ENCODE measurements at places on chromosomes 5 and 9.

DNA sequence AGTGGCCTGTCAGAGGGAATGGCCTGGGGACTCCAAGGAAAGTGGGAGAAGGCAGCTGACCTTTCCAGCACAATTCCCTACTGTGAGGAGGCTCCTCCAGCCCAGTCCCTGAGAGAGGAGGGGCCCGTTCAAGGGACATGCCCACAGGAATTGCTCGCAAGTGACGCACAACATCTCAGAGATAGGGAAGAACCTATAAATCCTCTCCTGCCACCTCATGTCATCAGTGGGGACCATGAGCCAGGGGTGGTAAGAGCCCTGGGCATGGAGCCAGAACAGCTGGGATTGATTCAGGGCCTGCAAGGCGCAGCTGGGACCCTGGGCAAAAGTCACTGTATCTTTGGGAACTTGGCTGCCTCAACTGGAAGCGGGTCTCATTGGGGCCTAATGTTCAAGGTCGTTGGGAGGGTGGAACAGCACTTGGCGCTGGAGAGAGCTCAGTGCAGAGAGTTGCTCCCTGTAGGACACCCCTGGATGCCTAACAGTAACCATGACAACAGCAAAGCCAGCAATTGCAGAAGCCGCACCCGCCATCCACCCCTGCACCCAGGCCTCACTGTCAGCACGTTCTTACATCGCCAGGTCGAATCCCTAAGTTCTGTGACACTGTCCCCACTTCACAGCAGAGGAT is 41.3 kb upstream of the ORM1 start:
- no peak for DNase-seq

GRCh38 chr9:129077236-129077635 is 3.7 kb upstream of the DOLPP1 start:
- no peak for DNase-seq

GRCh38 chr9:130999245-130999623 is 9.7 kb upstream of the LAMC3 start:
- DNase-seq, result no peak

DNA sequence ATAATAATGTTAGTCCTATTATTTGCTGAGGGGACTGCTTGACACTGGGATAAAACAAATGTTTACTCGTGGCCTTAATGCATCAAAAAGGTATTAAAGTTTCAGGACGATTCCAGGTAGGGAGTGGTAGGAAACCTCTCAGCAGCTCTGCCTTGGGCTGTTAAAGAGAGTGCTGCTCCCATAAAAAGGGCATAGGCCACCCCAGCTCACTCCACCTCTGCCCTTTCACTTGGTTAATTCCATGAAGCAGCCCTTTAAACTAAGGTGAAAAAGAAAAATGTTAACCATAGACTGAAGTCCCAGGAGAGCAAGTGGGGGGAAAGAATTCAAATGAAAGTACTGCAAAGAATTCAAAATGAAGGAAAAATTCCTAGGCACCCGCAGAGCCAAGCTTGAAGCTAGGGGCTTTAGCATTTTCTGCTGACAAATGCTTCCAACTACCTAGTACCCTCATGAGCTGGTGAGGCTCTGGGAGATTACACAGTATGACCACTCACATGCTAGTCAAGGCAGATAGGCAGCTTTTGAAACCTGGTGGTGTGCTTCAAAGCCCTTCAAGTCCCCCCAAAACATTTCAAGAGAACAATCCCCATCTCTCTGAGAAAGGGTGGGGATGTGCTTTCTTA is 8.5 kb downstream of the KLF9 start:
- no peak for DNase-seq

GRCh38 chr9:124882231-124882630 is 20.3 kb downstream of the ARPC5L start:
- no peak for DNase-seq

GRCh38 chr5:149177911-149178565 is 36.7 kb downstream of the ABLIM3 start:
- no peak for DNase-seq

- no peak for DNase-seq
These were observed 98.1 kb downstream of the RAPGEF6 start for GRCh38 chr5:131536850-131537448.

GRCh38 chr9:107172979-107173347 is 110.1 kb upstream of the RAD23B start:
- no peak for DNase-seq

DNA sequence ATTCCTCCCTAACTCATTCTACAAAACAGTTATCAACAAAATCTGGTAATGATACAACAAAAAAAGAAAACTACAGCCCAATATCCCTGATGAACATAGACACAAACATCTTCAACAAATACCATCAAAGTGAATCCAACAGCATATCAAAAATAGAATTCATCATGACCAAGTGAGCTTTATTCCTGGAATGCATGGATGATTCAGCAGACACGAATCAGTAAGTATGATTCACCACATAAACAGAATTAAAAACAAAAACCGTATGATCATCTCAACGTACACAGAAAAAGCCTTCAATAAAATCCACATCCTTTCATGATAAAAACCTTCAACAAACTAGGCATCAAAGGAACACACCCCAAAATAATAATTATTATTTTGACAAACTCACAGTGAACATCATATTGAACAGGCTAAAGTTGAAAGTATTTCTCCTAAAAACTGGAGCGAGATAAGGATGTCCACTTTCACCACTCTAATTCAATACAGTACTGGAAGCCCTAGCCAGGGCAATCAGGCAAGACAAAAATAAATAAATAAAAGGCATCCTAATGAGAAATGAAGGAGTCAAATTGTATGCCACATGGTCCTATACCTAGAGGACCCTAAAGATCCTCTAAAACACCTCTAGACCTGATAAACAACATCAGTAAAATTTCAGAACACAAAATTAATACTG is 305.1 kb upstream of the RGMB start:
- peak; percentile 45 for DNase-seq

DNA sequence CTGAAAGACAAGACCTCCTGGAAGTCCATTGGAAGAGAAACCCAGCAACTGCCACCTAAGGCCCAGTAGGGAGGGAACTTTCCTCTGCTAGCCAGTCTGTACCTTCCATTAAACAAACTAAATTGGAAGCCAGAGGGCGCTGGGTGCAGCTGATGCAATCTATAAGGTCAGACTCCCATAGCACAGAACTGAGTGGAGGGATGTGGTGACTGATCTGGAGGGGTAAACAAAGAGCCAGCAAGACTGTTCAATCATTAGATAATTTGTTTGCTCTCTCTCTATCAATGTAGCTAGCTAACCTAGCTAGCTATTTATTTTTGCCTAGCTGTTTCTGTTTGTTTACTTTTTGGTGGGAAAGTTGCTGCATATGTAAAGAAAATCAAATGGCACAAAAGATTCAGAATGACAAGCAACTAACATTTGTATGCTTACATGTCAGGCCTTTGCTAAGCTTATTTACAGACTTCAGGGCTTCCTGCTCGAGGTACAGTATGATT is 291.8 kb upstream of the DAB2 start:
- DNase-seq, result peak; percentile 42

DNA sequence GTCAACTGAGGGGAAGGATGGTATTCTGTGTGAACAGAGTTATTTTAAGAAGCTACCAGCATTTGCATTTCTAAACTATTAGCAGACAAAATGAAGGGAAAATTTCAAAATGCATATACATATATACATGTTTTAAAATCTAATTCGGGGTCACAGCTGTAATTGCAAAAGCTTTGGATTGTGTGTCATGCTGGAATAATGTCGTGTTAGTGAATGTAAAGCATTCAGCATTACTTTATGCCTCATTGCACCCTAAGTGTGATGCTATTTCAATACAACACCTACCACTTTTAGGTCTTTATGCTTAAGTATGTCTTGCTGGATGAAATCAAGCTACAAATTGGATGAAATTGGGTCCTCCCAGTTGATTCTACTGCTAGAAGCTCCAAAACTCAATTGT is 687.6 kb upstream of the MEF2C start:
- no peak for DNase-seq

- DNase-seq, result no peak
These were observed 72.5 kb downstream of the BASP1 start for GRCh38 chr5:17289681-17290539.

DNA sequence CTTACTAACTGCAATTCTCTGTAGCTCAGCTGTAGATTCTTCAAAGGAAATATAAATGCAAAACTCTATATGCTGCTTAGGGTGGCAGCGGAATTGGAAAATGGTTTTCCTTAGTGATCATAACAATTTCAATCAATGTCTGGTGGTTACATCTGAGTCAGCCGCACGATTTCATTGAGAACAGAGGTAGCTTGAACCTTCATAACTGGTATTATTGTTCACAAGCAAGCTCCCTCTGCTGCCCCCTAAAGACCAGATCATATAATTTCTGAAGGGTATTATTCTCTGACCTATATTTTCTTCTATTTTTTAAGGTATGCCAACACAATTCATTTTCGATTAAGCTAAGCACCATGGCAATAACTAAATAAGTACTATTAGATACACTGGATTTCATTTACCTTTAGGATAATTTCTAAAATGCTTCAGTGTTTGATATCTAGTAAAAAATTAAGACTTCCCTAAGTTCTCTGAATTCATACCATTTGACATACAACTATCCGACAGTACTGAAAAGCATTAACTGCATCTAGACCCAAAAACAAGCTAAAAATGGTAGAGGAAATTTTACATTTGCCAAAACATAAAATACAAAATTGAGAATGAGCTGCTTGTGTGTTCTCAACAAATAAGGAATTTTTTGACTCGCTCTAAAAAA is 181.1 kb upstream of the SPEF2 start:
- DNase-seq, result peak; percentile 46

GRCh38 chr5:114358329-114358728 is 3.5 kb upstream of the KCNN2 start:
- no peak for DNase-seq

DNA sequence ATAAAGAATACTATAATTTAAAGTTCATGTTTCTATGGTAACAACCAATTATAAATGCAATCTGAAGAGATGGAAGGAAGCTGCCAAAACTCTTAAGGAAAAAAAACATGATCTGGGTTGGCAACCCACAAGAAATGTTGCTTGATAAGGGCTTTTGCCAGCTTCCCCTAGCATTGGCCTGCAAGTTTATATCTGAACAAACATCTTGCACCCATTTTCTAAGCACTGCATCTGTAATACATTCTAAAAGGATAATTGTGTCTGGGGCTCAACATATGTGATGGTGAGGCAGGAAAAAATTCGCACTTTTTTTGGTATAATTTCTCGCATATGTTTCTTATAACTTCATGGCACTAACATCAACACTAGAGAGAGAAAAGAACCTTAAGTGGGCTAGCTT is 276.4 kb downstream of the FBXL7 start:
- no peak for DNase-seq

- no peak for DNase-seq
These were observed 97.0 kb downstream of the DAPK1 start for GRCh38 chr9:87594662-87595061.

DNA sequence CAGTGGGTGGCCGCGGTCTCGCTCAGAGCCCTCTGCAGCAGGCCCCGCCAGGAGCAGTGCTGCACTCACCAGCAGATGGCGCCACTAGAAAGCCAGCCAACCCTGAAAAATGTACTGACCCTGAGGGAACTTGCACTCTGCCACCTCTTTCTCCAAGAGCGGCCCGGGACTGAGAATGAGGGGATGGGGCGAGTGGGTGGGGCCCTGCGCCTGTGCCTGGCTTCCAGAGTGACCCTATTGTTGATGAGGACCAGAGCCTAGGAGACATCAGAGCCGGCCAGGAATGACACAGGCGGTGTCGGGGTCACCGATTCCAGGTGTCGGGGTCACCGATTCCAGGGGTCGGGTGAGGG is 2.9 kb upstream of the IL17B start:
- peak; percentile 91 for DNase-seq

- no peak for DNase-seq
These were observed 793.1 kb downstream of the DTWD2 start for GRCh38 chr5:118195211-118195610.

- no peak for DNase-seq
These were observed 9.5 kb downstream of the SEC16A start for GRCh38 chr9:136473354-136473721.

- no peak for DNase-seq
These were observed 27.4 kb downstream of the IRX2 start for GRCh38 chr5:2724031-2724581.

DNA sequence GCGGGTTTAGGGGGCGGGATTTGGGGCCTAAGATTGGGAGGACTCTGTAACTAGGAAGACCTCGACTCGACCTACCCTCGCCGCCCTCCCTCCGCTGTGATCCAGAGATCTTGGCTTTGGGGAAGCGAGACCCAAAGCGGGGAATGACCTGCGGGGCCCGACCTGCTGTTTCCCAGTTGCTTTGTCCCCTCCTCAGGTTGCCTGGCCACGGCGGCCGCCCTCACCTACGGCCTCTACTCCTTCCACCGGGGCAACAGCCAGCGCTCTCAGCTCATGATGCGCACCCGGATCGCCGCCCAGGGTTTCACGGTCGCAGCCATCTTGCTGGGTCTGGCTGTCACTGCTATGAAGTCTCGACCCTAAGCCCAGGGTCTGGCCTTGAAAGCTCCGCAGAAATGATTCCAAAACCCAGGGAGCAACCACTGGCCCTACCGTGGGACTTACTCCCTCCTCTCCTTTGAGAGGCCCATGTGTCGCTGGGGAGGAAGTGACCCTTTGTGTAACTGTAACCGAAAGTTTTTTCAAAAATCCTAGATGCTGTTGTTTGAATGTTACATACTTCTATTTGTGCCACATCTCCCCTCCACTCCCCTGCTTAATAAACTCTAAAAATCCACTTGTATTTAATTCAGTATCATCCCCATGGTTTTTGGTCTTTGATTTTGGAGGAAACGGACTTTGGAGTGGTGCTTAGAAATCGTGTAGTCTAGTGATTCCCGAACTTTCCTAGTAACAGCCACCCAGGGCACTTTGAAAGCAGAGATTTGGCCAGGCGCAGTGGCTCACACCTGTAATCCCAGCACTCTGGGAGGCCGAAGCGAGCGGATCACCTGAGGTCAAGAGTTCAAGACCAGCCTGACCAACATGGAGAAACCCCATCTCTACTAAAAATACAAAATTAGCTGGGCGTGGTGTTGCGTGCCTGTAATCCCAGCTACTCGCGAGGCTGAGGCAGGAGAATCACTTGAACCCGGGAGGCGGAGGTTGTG is 878 bp downstream of the HIGD2A start:
- DNase-seq, result no peak

DNA sequence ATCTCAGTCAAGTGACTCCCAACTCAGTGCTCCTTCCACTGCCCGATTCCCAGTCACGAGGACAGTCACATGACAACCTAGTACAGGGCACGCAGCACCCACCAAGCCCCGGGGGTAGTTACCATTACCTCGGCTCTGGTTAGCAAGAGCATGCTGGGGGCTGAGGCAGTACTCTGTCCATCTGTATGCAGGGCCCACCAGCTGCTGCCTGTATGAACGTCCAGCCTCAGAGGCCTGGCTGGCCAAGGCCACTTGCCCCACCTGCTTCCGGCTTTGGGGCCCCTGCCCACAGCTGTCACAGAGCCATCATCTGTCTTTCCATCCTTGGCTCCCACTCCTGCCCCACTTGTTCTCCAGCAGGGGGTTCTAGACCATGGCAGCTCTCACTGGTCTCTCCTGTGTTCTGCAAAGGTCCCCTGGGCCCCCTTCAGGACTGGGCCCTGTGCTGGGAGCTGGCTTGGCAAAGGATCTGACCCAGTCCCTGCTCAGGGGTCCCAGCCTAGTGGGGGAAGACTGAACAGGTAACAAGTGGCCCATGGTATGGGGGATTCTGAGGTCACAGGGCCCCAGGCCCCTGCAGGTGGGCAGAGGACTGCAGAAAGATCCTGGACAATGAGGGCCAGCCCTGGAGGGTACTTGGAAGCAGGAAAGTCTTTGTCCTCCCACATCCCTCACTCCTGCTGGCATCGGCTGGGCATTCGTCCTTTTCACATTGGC is 3.3 kb downstream of the RPL35 start:
- DNase-seq, result no peak

- peak; percentile 61 for DNase-seq
These were observed 40.8 kb upstream of the LARP1 start for GRCh38 chr5:154714266-154714986.

Measured in GM03348 (cell line).